ENCODE measurements at places on chromosomes 11 and 22.

- DNase-seq: no peak
These were observed 71.4 kb downstream of the BUD13 start for GRCh38 chr11:116701297-116701801.

GRCh38 chr11:92332986-92333385 lies 108.4 kb downstream of the FAT3 start:
- no peak for DNase-seq

- peak; percentile 28 for DNase-seq
These were observed 934.9 kb downstream of the BRD1 start for GRCh38 chr22:48892578-48893287.

DNA sequence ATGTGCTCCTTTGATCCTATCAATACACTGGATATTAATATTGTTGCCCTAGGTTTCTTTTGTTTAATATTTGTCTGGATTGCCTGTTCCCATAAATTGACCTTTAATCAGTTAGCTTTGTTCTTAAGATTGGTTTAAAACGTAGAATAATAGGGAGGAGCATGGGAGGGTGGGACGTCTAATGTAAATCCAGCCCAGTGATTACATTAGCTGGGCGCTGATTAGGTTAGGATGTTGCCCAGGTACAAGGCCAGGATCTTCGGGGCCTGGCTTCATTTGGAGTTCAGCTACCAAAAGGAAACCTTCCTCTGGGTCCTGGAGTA lies at the start of gene SRSF8:
Gene SRSF8 (plus strand): TSS at position 204 of the 323 bp plus-strand sequence. CDS start 308 bp downstream, outside the sequence.
- no peak for DNase-seq

DNA sequence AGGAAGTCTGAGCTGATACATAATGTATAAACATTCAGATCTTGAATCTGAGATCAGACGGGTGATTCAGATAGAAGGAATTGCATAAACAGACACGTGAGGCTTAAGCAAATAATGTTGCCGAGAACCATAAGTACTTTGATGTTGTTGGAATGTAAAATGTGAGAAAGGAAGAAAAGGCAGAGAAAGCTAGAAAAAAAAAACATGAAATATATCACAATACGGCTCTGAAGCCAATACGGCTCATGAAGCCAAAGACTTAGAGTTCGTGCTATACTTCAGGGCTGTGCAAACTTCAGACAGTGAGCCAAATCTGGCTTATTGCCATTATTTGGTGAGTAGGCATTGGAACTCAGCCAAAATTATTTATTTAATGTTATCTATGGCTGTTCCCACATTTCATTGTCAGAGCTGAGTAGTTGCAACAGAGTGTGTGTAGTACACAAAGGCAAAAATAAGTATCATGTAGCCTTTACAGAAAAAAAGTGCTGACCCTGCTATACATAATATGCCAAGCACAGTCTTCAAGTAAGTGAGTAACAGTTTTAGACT lies 673.3 kb downstream of the CNTN5 start:
- no peak for DNase-seq

GRCh38 chr11:6568191-6568918 lies 35.1 kb downstream of the RRP8 start:
- DNase-seq: no peak

DNA sequence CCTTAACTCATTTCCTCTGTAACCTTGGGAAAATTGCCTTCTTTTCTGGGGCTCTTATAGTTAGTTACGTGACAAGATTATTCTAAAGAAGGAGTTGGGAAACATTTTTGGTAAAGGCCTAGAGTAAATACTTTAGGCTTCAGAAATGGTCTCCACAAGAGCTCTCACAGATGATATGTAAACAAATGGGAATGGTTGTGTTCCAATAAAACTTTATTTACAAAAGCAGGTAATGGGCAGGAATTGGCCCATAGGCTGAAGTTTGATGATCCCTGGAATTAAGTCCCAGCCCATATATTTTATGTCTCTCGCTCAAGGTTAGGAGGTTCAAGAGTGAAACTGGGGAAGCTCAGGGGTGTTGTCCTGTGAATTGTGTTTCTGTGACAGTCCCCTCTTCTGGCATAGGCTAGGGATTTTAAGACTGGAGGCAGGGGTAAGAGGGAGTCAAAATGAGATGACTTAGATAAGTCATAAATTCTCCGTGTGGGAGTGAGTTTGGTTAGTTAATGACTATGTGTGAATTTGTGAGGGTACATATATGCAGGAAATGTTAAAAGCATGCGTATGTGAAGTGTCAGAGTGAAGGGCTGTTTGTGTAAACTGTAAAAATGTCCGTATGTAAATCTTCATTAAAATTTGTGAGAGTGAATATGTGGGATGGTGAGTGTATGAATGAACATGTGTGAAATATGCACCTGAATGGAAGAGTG lies 7.4 kb upstream of the OR52B4 start:
- DNase-seq: no peak

- no peak for DNase-seq
These were observed 51.7 kb upstream of the LDLRAD3 start for GRCh38 chr11:35892166-35892565.
